ENCODE measurements at places on chromosomes 11 and 22.

- peak; percentile 72 for DNase-seq
Observed at GRCh38 chr11:123111465-123111864, 49.5 kb upstream of the HSPA8 start.

DNA sequence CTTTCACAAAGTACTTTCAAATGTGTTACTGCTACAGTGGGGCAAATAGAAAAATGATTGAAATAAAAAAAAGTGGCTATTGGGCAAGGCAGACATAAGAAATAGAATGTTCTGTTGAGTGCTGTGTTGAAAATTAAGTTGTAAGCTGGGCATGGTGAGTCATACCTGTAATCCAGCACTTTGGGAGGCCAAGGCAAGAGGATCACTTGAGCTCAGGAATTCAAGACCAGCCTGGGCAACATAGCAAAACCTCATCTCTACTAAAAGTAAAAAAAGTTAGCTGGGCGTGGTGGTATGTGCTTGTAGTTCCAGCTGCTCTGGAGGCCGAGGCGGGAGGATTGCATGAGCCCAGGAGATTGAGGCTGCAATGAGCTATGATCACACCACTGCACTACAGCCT is 26.9 kb upstream of the LDHA start:
- DNase-seq, result no peak

- DNase-seq, result no peak
Observed at GRCh38 chr22:50089231-50089630, 575 bp upstream of the MOV10L1 start.

- no peak for DNase-seq
Observed at GRCh38 chr11:125379981-125380380, 116.1 kb downstream of the FEZ1 start.

DNA sequence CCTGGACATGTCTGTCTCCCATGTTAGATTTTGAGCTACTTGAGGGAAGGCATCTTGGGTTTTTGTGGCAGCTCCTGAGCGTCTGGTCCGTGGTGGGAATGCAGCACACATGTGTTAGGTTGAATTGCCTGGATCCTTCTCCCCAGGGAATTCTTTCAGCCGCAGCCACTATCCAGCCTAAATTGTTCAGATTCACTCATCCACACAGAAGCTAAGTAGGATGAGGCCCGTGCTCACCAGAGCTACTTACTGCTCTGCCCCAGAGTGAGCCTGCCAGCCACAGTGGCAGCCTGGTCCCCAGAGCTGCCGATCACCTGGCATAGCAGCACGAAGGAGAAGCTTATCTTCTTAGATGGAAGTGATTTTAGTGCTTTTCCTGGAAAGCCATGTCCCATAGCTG is 34.4 kb upstream of the SORL1-AS1 start:
- no peak for DNase-seq

- no peak for DNase-seq
Observed at GRCh38 chr11:61447601-61448551, 18.0 kb downstream of the SDHAF2 start.

- peak; percentile 44 for DNase-seq
Observed at GRCh38 chr11:65150509-65151299, 16.4 kb upstream of the SYVN1 start.

DNA sequence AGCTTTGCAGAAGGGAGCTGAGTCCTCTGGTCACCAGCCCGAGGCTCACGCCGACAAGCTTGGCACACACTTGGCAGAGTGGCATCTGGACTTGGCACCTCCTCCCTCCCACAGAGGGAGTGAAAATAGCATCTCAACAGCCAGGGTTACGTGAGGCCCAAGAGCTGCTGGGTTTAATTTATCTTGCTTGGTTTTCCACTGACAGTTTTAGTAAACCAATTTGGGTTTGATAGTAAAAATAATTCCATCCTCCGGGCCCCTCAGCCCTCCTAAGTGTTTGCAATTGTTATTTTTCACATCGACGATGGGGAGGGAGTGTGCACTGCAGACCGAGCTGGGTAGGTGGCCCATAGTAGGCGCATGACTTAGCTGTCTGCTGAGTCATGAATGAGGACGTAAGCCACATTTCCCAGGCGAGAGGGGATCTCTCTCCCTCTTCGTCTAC is 107.6 kb upstream of the ASPHD2 start:
- DNase-seq, result no peak

DNA sequence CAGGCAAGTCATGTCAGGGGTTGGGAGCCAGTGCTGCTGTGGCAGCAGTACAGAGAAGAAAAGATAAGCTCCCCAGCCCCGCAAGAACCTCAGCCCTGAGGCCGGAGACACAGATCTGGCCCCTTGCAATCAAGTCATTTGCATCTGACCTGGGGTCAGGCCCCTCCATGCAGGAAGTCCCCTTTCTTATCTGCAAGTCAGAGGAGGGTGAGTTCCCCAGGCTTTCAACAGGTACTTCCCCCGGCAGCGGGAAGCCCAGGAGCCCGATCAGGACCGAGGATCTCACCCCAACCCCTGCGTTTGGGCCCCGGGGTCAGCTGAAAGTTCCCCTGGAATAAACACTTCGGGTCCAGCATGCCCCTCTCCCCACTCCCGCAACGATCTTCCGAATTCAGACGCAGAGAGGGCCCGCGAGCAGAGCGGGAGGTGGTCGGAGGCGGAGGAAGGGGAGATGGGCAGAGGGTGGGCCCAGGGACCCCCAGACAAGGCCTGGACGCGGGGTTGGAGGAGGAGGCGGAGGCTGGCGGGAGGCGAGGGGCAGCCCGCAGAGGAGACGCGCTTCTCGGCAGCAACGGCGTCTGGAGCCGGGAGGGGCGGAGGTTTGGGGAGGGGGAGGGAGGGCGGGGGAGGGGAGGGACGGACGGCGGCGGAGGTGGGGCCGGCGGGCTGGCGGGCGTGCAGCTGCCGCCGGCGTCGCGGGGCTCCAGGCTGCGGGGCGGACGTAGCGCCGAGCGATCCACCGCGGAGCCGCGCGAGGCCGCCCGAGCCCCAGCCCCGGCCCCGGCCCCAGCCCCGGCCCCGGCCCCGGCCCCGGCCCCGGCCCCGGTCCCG is at the start of gene TSPAN18:
TSS of gene TSPAN18 (plus strand) at position 680 of the 831 bp plus-strand sequence. CDS start 179,455 bp downstream, outside the sequence.
- peak; percentile 86 for DNase-seq

DNA sequence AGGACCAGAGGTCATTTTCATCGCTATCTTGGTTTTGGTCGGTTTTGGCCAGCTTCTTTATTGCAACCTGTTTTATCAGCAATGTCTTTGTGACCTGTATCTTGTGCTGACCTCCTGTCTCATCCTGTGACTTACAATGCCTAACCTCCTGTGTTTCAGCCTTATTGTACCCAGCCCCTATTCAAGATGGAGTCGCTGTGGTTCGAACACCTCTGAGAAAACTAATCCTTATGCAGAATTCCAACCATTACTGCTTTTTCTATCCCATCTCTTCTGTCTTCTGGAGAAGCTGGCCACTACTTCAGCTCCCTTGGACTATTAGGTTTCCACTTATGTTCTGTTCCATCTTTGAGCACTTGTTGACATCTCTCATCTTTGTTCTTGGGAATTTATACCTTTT is 62.6 kb downstream of the METTL15 start:
- no peak for DNase-seq

DNA sequence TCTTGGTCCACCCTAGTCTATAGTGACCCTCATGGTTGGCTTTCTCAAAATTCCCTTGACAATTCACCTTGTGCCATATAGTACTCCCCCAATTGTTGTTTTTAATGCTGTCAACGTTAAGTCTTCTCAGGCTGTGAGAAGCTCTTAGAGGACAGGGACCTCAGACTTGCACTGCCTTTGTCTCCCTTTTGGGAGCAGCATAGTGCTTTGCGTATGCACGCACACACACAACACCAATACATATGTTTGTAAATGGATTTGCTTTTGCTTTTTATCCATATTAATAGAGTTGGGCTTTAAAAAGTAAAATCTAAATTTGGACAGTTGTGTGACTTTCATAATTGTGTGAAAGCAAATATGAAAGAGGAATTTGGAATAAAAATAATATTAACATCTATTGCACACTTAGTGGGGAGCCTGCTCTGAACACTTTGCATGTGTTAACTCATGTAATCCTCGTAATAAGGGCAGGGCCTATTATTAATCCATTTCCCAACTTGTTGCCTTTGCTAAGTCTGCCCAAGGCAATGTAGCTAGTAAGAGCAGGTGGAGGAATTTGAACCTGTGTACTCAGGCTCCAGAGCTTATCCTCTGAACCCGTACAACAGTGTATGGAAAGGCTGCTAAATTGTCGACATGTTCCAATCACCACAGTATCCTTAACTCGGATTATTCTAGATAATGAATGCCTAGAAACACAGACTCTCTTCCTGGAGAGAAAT is 257.7 kb upstream of the NARS2 start:
- no peak for DNase-seq

DNA sequence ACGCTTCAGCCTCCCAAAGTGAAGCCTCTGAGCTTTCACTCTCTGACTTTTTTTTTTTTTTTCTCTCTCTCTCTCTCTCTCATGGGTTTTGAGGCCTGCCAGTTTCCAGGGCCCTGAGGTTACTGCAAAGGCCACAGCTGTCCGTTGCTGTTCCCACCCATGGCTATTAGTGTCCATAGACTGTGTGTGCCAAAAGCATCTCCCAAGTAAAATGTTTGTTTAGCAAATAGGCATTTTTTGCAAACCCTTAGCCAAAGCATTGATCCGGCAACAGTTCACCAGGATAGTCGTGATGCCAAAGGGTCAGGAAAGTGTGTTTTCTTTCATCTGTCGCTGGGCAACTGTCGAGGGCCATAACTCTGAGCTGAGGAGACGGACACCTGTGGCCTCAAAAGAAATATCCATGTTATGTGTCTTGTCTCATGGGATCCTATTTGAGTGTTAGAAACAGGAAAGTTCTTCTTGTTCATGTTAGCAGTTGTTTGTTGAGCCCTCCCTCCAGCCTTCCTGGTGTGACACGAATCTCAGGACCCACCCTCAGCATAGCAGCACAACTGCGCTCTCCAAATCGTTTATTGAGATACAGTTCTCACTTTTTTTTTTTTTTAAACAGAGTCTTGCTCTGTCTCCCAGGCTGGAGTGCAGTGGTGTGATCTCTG is 18.4 kb downstream of the FADS2 start:
- DNase-seq, result no peak
